GM03348 (cell line): ENCODE measurements at places on chromosomes 5 and 9.

GRCh38 chr5:88702332-88702731 lies 180.7 kb downstream of the MEF2C start:
- DNase-seq, result no peak

DNA sequence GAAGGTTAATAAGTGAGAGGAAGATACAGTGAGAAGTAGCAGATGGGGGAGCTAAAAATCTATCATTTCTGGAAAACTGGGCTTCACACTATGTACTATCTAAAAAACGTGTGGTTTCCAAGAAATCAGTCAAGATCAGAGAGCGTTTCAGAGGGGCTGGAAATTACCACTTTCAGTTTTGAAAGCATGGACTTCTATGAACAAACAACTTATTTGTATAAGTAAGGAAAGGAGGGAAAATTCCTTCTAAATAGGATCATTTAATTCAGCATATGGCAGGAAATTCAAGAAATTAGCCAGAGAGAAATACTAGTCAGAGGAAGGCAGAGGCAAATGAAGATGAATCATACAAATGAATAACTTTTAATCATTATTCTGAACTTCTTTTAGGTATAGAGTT lies 11.3 kb downstream of the TNC start:
- no peak for DNase-seq

DNA sequence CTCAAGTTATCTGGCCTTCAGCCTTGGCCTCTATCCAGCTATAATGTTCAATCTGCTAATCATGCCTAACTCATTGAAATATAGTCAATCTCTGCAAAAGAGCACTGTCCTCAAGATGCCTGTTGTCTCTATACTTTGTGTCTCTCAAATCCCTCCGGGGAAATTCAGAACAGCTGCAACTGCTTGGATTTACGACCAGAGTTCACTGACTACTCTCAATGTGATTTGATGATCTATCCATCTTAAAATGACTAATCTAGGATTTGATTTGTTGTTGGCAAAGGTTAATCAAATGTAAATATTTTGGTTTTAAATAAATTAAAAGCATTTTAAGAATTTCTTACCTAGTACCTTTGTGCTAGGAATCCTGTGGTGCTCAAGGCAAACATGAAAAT lies 40.9 kb downstream of the SVEP1 start:
- no peak for DNase-seq

DNA sequence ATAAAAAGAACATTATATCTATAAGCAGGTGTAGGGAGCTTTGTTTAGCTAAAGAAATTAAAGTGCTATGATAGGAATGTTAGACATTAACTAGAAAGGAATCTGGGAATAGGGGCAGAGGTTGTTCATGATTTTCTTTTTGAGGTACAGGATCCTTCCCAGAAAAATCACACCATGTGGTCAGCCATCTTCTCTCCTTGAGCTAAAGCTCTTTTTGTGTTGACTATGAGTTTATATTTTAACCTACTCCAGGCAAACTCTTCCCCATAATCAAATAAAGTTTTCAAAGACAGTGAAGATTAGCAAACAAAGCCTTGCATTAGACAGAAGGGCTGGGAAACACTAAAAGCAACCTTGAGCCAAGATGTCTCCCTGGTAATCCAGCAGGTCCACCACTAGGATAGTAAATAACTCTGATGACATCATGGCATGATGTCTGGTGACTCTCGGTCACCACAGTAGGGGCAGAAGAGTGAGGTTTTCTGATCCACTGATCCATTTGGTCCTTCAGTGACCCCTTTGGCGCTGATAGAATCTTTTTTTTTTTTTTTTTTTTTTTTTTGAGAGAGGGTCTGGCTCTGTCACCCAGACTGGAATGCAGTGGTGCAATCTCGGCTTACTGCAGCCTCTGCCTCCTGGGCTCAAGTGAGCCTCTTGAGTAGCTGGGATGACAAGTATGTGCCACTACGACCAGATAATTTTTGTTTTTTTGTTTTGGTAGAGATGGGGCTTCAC lies 30.6 kb upstream of the IL6ST start:
- no peak for DNase-seq

DNA sequence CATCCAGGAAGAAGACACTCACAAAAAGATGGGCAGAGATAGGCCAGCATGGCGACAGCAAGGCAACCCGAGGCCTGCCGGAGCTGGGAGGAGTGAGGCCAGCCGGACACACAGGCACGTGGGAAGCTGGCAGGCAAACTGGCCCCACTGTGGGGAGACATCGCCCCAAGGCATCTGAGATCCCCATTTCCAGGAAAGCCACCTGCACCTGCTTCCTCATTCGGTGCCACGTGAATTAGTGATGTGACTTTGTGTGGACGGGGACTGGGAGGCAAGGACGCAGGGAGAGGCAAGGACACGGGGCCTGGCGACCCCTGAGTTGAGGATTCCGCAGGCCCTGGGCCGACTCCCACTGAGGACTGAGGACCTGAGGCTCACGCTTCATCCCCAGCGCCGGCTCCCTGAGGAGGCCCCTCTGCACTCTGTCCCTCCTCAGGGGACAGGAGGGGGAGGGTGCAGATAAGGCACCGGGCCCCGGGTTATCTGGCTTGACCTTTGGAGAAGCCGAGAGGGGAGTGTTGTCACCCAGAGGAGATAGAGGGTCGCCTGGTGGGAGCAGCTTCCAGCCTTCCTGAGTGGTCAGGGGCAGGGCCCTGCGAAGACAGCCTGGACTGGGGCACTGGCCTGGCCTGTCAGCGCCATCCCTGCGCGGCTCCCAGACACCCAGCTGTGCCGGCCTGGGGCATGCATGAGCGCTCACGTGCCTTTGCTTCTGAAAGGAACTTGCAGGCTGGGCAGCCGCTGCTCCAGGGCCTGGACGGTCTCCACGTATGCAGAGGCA lies 39.7 kb downstream of the NDUFS6 start:
- no peak for DNase-seq

DNA sequence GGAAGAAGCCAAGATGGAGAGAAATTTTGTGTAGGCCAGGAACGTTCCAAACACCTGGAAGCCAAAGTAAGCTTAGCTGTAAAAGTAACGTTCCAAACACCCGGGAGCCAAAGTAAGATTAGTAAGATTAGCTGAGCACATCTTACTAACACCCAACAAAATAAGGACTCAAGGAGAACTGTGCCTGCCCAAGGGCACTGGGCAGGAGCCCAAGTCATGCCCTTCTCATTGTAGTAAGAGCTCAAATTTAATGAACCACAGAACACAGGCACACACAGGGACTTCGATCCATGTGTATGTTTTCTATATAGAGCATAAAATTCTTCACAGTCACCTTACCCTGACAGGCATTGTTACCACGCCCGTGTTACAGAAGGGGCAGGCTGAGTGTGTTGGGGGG lies 36.1 kb upstream of the NXNL2 start:
- no peak for DNase-seq

DNA sequence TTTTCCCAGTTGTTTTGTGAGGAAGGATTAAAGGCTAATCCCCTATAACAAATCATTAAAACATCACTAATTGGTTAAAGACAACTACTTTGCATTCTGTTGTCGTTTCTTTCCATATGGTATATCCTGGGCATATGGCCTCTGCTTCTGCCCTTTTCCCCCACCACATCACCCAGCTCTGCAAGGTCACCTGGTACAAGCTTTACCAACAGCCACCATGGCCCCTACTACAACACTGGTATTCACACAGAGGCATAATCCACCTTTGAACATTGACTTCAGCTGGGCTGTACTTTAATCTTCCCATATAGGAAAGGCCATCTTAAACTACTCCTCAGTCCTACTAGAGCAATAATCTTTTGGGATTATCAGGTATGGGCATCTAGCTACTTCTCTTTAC lies 866.1 kb downstream of the TLE4 start:
- no peak for DNase-seq

GRCh38 chr5:151253605-151253950 lies 593 bp downstream of the GM2A start:
- DNase-seq, result no peak

DNA sequence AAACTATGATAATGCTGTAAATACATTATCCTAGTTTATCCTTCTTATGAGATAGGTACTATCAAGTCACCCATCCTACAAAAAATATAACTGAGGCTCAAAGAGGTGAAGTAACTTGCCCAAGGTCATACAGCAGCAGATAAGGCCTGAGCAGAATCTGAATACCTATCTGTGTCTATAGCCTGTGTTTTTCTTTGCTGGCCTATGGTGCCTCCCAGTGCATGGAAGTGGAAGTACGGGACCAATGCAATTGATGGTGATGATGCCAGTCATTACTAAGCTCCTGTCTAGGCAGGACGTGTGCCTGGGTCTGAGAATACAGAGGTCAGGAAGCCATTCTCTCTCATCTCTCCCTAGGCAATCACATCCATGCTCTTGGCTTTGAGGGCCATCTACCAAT lies 67.8 kb downstream of the FAT2 start:
- peak; percentile 79 for DNase-seq

DNA sequence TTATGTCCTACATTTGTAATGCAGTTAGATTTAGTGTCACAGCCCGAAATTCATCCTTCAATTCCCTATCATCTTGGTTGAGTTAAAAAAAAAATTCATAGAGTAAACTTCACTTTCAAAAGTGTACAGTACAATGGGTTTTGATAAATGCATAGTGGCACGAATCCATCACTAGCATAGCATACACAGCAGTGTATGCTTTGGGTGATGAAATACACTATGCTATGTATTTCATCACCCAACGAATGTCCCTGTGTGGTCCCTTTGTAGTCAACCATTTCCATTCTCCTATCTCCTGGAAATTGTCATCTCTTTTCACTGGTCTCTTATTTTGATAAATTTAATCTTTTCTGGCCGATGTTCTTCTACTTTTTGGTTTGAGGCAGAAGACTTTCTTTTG lies 129.4 kb upstream of the BASP1 start:
- no peak for DNase-seq
